Activated T-helper 2 cell treated with anti-CD3 and anti-CD28 coated beads, Interferon-gamma antibody, Interleukin-2, Interleukin-4, amounts not matched to agents 10 μg/mL and 5 μg/mL and 100 μg/mL, durations not matched to agents 14 hours and 24 hours and 36 hours (primary cell): ENCODE measurements at places on chromosomes 13 and 19. TPM values are rescaled to one million over a fixed set of nuclear protein-coding genes. Genes with fewer than 3 reads are reported as not detected.

ADPRHL1 gene
- 0.64 TPM in 2 replicates for total RNA-seq

KLK5 gene
- not detected in 2 replicates for total RNA-seq

FFAR1 gene
- total RNA-seq: 0.09 and 0.21 TPM in 2 replicates

ARGLU1 gene
- 90.4 and 92.7 TPM in 2 replicates for total RNA-seq

HTR2A gene
- not detected in 2 replicates for total RNA-seq

RFPL4A gene
- total RNA-seq: not detected in 2 replicates

NKG7 gene
- total RNA-seq: 332 and 342 TPM in 2 replicates

IRF3 gene
- 135 and 147 TPM in 2 replicates for total RNA-seq

ZNF616 gene
- total RNA-seq: 6.6 and 8.5 TPM in 2 replicates

TEX101 gene
- not detected in 2 replicates for total RNA-seq

KLK1 gene
- 3.0 and 3.5 TPM in 2 replicates for total RNA-seq

KL gene
- total RNA-seq: 0.14 TPM in 2 replicates

GRCh38 chr19:49217382-49217781 lies 59.8 kb downstream of the TRPM4 start:
- DNase-seq: no peak
- no peak overlapping the region for H3K4me3 ChIP-seq
- no peaks in the 10 kb centered on the region for H3K4me1 ChIP-seq

- H3K4me3 ChIP-seq: no peak overlapping the region
- no peaks in the 10 kb centered on the region for H3K27me3 ChIP-seq
- H3K27ac ChIP-seq: no peak overlapping the region
These were observed 16.0 kb upstream of the SLC7A10 start for GRCh38 chr19:33241530-33242101.

DNA sequence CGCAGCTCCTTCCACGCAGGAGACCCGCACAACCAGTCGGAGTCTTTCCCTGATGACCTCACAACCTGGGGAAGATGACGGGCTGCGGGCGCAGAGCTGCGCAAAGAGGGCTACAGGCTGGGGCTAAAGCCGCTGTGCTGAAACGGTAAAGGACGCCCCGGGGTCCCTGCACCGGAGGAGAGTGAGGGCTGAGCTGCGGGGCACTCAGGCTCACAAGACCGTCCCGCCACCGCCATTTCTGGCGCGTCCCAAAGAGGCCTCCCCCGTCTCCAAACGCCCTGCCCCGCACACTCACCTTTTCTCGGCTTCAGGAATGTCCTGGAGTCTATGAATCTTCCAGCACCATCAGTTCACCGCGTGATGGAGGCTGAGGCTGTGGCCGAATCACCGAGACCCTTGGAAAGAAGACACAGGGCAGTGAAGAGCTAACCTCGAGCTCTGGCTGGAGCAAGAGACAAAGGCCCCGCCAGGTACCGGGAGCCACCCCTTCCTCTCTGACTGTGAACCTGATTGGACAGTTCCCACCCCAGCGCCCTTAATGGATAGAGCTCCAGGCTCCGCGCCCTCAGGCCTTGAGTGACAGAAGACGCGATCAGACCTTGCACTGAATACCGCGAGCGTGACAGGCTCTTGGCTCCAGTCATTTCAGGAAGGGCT lies 41.8 kb upstream of the ZNF429 start:
- peak overlapping the region; percentile 82 for H3K4me3 ChIP-seq
- H3K27ac ChIP-seq: peak overlapping the region; percentile 60
- H3K4me1 ChIP-seq: no peaks in the 10 kb centered on the region

- H3K4me1 ChIP-seq: peaks cover 20% of the 10 kb centered on the region
- H3K36me3 ChIP-seq: no peaks in the 10 kb centered on the region
- H3K27me3 ChIP-seq: peaks cover 55% of the 10 kb centered on the region
- peak; percentile 24 for DNase-seq
These were observed 2.9 kb upstream of the PCDH8 start for GRCh38 chr13:52851137-52851962.

DNA sequence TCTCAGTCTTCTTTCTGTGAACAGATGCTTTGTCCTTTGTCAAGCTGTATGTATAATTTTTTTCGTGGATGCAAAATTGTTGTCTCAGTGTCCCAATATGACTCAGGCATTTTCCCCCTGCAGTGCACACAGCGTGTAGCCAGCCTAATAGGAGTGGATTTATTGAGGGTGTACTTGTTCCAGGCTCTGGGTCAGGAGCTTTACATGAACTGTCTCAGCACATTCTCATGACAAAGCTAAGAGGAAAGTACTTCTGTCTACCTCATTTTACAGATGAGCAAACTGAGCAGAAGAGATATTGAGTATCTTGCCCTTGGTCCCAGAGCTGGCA lies 50.8 kb downstream of the STK24 start:
- no peak overlapping the region for H3K27ac ChIP-seq
- peaks cover 14% of the 10 kb centered on the region for H3K36me3 ChIP-seq
- H3K27me3 ChIP-seq: no peaks in the 10 kb centered on the region
- no peak overlapping the region for H3K4me3 ChIP-seq
- H3K4me1 ChIP-seq: peaks cover 75% of the 10 kb centered on the region
- no peak for DNase-seq

GRCh38 chr13:20435616-20436368 lies 89.9 kb downstream of the CRYL1 start:
- H3K4me3 ChIP-seq: no peak overlapping the region
- H3K4me1 ChIP-seq: no peaks in the 10 kb centered on the region
- DNase-seq: no peak
- H3K27me3 ChIP-seq: no peaks in the 10 kb centered on the region
- H3K36me3 ChIP-seq: no peaks in the 10 kb centered on the region
- H3K27ac ChIP-seq: no peak overlapping the region

- no peak for DNase-seq
- peaks cover 32% of the 10 kb centered on the region for H3K36me3 ChIP-seq
- no peak overlapping the region for H3K4me3 ChIP-seq
- H3K4me1 ChIP-seq: no peaks in the 10 kb centered on the region
- no peaks in the 10 kb centered on the region for H3K27me3 ChIP-seq
These were observed 23.3 kb downstream of the LAMP1 start for GRCh38 chr13:113320226-113320875.

DNA sequence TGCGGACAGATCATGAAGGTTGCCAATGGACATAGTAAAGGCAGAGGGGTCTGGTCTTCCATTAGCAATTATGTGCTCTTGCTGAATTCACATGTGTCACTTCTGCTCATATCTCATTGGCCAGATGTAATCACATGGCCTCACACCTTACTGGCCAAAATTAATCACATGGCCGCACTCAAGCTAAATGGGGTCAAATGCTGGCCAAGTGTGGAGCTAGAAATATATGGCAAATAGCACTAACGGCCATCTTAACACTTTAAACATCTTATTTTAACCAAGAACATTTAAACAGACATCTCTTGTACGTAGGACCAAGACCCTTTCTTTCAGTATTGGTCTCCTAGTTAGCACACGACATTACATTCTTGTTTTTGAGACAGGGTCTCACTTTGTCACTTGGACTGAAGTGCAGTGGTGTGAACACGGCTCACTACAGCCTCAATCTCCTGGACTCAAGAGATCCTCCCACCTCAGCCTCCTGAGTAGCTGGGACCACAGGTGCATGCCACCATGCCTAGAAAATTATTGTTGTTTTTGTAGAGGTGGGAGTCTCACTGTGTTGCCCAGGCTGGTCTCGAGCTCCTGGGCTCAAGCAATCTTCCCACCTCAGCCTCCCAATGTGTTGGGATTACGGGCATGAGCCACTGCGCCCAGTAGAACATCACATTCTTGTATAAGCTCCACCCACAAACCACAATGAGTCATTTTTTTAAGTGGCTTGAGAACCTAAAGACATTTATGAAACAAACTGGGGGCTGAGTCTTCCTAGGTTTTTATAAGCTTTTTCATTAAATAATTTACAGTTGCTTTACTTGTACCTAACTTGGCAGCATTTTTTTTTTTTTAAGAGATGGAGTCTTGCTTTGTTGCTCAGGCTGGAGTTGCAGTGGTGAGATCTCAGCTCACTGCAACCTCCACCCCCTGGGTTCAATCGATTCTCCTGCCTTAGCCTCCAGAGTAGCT lies 2.9 kb upstream of the PTOV1 start:
- H3K27ac ChIP-seq: no peak overlapping the region
- no peak for DNase-seq
- H3K36me3 ChIP-seq: peaks cover 15% of the 10 kb centered on the region
- H3K4me3 ChIP-seq: no peak overlapping the region

- no peaks in the 10 kb centered on the region for H3K36me3 ChIP-seq
- H3K27me3 ChIP-seq: peaks cover 3% of the 10 kb centered on the region
- DNase-seq: no peak
- no peak overlapping the region for H3K27ac ChIP-seq
- H3K4me1 ChIP-seq: no peaks in the 10 kb centered on the region
These were observed 9.0 kb downstream of the RHPN2 start for GRCh38 chr19:33055718-33056117.

- peak overlapping the region; percentile 4 for H3K27ac ChIP-seq
- H3K36me3 ChIP-seq: peaks cover 28% of the 10 kb centered on the region
- no peaks in the 10 kb centered on the region for H3K27me3 ChIP-seq
- no peak overlapping the region for H3K4me3 ChIP-seq
These were observed 10.1 kb downstream of the DPY19L3 start for GRCh38 chr19:32415669-32416068.

DNA sequence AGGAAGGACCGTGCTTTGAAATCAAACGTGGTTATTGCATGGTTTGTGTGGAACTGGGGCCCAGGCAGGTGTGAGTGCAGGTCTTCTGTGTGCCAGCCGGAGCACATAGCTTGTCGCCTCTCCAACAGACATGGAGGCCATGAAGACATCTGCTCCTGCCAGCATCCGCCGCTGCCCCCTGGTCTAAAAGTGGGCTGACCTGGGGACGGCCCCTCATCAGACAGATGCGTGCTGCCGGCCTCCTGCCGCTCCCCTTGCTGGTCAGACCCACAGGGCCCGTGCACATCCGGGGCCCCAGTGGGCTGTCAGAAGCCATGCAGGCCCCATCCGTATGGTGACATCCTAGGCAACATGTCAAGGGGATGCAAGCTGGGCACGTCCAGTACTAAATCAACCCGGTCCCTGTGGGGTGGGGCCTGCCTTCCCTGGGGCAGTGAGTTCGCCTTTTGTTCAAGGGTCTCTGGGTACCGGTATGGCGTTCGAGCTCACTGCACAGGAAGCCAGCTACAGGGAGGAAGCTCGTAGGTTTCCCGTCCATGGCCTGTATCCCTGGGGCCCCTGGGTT lies 88.0 kb upstream of the MCF2L start:
- no peaks in the 10 kb centered on the region for H3K4me1 ChIP-seq
- no peak overlapping the region for H3K27ac ChIP-seq
- DNase-seq: no peak
- H3K27me3 ChIP-seq: no peaks in the 10 kb centered on the region
- H3K36me3 ChIP-seq: peaks cover 7% of the 10 kb centered on the region

- H3K4me3 ChIP-seq: no peak overlapping the region
- H3K27me3 ChIP-seq: no peaks in the 10 kb centered on the region
- H3K4me1 ChIP-seq: peaks cover 50% of the 10 kb centered on the region
- no peak for DNase-seq
These were observed 19.7 kb downstream of the RANBP3 start for GRCh38 chr19:5958074-5958850.

DNA sequence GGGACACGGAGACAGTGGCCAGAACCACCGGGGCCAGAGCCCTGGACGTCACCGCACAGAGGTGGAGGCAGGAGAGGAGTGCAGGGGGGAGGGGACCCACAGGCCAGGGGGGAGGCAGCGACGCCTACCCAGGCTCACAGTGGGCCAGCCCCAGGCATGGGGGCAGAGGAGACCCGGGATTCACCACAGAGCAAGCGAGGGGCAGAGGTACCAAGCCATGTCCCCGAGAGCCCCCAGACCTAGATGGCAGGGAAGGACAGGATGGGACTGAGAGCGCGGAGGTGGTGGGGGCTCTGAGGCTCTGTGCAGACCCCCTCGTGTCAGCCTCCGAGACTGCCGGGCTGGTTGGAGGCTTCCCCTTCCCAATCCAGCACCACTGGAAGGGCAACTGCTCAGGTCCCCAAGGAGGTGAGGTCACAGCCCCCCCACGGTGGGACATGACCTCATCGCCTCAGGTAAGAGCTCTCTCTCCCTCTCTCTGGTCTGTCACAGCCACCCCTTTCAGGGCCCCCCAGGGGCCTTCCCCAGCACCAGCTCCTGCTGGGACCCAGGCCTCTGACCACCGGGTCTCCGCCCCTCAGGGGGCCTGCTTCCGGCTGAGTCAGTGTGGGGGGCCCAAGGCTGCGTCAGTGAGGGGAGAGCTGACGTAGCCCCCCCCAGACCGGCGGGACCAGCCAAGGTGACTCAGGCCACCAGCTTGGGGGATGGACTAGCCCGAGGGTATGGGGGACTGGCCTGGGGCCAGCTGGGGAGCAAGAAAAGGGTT lies 2.2 kb upstream of the IL11 start:
- no peaks in the 10 kb centered on the region for H3K4me1 ChIP-seq
- H3K36me3 ChIP-seq: no peaks in the 10 kb centered on the region
- H3K27ac ChIP-seq: no peak overlapping the region

- no peaks in the 10 kb centered on the region for H3K36me3 ChIP-seq
- H3K27me3 ChIP-seq: no peaks in the 10 kb centered on the region
- DNase-seq: no peak
- no peaks in the 10 kb centered on the region for H3K4me1 ChIP-seq
- H3K4me3 ChIP-seq: no peak overlapping the region
These were observed 221.2 kb downstream of the DCLK1 start for GRCh38 chr13:35909837-35910540.

DNA sequence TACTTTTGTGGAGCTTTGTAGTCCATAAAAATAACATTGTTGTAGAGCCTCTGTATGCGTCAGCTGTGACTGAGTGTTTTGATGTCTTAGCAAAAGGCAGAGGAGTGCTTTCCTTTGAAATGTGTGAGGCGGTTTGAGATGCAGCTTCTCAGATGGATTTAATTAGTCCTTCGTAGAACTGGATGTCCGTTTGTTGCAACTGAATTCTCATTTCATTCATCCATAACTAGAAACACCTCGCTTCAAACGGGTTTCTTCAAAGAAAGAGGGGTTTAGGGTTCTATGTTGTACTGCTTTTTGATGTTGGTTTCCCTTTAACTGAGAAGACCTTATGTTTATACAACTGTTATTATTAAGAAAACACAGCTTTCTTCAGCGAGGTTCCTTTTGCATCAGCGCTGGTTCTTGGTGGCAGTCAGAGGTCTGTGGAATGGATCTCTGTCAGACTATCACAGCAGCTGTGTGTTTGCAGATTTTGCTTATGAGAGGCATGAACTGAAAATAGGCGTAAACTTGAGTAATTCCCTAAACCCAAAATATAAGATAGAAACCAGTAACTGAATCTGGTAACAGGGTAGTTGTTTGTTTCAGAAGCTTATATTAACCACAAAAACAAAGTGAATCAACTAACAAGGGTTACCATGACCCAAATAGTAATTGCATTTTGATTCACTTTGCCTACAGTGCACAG lies 194.4 kb downstream of the GGACT start:
- H3K27ac ChIP-seq: peak overlapping the region; percentile 53
- DNase-seq: peak; percentile 18
